Iris pigment epithelial cell (primary cell): ENCODE measurements at places on chromosomes 2 and 18.

DNA sequence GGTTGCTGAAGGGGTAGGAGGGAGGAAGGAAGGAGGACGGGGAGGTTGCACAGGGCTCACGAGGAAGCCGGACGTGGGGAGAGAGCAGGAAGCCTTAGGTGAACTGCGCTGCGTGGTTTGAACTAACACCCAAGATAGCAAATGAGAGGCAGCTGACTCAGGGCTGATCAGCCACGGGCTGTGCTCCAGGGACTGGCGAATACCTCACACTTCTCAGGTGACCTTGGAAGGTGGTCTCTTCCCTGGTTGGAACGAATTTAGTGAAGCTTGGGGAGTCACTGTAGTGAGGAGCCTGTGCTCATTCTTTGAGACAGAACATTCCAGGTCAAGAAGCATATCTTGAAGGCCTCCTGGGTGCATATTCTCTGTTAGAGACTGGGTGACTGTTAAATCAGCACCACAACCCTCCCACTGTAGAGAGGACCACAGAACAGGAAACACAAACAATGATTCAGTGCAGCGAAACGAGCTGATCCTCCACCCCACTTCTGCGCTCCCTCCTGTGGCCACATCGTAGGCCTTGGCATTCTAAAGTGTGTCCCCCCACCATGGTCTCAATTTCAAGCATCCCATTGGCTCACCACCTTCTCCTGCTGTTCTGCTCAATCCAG lies 33.8 kb downstream of the TOGARAM2 start:
- DNase-seq = peak; percentile 84

GRCh38 chr2:121519153-121519552 lies 11.5 kb upstream of the RNU4ATAC start:
- no peak for DNase-seq

DNA sequence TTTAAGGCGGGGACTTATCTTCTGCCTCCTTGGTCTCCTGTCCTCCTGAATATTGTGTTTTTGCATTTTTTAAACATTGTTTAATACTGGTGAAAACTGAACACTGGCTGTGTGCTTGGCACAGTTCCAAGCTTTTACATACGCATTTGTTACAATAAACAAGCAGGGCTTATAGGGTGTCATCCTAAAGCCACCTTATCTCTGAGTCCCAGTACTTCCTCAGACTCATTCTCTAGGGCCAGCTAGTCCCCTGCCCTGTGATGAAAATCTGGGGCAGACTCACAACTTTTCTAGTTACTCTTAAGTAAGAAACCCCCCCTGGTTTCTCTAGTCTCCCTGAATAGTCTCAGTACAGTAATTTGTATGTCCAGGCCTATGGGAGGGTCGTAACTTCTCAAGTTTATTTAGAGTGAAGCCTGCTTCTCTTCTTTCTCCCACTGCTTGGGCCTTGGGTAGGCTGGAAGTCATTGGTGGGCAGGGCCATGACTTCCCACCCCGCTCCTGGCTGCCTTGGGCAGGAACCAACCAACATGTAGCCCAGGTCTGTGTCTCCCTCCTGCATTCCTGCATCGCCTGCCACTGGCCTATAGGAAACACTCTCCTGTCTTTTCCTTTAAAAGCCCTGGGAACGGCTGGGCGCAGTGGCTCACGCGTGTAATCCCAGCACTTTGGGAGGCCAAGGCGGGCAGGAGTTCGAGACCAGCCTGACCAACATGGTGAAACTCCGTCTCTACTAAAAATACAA lies 7.7 kb upstream of the KCNE4 start:
- DNase-seq = peak; percentile 23

DNA sequence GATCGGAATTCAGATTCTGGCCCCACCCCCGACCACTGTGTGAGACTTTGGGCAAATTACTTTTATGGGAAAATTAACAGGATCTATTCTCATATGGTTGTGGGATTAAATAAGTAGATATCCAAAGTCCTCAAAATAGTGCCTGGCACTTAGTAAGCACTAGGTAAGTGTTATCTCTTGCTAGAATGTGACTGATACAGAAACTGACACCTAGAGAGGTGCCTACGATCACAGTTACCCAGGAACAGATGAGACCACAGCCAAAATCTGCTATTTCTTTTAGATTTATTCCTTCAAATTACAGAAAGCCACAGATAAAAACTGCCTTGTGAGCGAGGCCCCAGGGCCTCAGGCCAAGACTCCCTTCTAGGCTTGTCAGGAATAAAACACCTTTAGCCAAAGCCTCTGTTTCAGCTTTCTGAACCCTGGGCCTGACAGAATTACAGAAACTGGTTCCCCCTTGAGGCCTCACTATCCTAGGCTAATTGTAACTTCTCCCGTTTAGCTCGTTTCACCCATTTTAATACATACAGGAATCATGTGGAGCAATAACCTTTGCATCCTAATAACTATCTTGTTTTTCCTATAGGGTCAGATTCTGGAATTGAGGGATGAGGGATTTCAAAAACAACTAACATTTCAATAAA lies 22.3 kb upstream of the CHMP1B start:
- no peak for DNase-seq

- DNase-seq = no peak
Observed at GRCh38 chr18:76482971-76483691, 11.9 kb downstream of the ZNF516 start.

- DNase-seq = peak; percentile 49
Observed at GRCh38 chr18:79798999-79799370, 1.2 kb downstream of the KCNG2 start.

GRCh38 chr2:205034034-205034433 lies 488.8 kb downstream of the PARD3B start:
- no peak for DNase-seq

DNA sequence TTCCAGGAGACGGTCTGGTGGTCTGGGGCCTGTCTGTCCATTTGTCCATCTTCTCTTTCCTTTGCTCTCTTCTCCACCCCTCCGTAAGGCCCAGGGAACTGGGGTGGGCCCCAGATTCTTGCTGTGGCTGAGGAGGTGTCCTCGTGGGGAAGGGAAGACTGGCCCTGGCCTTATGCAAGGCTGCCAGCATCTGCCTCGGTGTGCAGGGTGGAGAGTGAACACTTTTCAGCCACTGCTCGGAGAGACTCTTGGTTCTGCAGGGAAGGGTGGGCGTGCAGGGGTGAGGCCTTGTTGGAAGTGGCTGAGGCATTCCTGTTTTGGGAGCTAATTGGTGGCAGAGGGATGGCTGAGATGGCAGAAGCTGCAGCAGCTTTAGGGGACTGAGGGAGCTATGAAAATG lies 23.0 kb downstream of the EMX1 start:
- no peak for DNase-seq

GRCh38 chr18:41378598-41378997 lies 576.4 kb upstream of the PIK3C3 start:
- DNase-seq = peak; percentile 77

- DNase-seq = no peak
Observed at GRCh38 chr2:148479398-148479797, 165.2 kb upstream of the EPC2 start.

DNA sequence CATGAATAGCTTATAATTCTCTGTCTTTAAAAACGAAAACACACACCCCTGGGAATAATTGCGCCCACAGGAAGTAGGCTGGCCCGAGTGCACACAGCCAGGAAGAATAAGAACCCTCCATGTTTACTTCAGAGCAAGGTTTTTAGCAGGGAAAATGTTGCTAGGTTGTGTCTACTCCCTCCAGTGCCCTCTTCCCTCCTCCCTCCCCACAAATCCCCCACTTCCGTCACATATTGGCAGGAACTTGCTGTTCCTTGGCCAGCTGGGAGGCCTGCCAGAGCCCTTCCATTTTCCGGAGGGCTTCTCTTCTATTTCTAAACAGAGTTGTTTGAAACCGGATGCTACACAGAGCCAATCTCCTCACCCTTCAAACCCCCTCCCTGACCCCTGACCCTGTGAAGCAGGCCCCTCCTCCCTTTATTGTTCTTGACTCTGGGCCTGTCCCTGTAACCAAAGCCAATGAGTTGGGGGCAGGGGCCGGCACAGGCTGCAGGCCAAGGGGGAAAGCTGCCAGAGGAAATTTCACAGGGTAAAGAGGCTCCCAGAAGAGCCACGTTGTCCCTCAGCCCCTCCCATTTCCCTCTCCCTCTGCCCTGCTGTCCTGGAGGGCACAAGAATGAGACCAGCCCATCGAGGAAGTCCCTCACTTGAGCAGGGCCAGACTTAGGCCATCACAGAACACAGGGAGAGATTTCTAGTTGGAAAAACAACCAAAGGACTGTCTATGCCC lies 49.8 kb upstream of the LGALSL start:
- peak; percentile 86 for DNase-seq

DNA sequence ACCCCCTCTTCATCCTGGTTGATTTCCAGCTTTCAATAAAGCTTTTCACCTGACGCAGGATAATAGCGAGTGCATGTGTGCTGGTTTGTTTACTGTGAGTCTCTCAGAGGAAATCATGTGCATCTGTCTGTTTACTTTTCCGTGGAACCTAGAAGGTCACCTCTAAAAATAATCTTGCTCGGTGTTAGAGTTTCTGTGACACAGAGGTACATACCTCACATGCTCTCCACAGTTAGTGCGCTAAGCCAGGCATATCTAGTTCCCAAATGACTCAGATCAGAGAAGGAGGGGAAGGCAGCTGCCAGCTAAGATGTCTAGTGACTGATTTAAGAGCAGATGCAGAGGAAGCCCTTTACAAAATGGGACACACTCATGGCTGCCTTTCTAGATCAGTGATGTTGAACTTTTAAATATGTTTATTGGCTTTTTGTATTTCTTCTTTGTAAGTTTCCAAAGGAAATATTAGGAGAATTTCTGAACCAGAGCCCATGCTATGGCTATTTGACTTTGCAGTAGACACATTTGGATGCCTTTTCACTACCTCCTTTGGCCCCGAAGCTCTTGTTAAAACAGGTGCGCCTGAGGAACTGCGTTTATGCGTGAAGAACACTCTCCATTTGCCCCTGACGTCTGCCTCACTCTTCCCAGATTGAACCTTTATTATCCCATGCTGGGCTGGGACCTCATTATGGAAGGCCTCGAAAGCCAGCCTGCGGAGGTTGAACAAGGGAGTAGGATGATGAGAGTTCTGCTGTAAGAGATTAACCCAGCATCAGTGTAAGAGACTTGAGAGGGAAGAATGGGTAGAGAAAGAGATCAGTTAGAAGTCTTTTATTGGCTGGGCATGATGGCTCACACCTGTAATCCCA lies 145.6 kb downstream of the FAM161A start:
- DNase-seq = peak; percentile 84

- no peak for DNase-seq
Observed at GRCh38 chr2:181243319-181243718, 213.9 kb upstream of the ITGA4 start.

GRCh38 chr2:25684577-25685473 lies 11.4 kb upstream of the DTNB start:
- DNase-seq = no peak

- DNase-seq = no peak
Observed at GRCh38 chr2:1740716-1741589, 3.4 kb downstream of the PXDN start.

GRCh38 chr2:236703906-236704305 lies 134.3 kb downstream of the ACKR3 start:
- no peak for DNase-seq

DNA sequence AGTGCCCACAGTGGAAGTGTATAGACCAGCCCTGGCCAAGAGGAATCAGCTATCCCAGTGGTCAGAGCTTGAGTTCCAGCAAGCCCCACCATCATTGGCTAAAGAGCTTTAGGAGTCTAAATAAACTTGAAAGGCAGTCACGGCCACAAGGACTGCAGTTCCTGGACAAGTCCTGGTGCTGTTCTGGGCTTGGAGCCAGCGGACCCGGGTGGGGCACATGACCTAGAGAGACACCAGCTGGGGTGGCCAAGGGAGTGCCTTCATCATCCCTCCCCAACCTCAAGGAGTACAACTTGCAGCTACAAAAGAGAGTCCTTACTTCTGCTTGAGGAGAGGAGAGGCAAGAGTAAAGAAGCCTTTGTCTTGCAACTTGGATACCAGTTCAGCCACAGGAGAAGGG lies 439.8 kb upstream of the TMEFF2 start:
- DNase-seq = no peak

DNA sequence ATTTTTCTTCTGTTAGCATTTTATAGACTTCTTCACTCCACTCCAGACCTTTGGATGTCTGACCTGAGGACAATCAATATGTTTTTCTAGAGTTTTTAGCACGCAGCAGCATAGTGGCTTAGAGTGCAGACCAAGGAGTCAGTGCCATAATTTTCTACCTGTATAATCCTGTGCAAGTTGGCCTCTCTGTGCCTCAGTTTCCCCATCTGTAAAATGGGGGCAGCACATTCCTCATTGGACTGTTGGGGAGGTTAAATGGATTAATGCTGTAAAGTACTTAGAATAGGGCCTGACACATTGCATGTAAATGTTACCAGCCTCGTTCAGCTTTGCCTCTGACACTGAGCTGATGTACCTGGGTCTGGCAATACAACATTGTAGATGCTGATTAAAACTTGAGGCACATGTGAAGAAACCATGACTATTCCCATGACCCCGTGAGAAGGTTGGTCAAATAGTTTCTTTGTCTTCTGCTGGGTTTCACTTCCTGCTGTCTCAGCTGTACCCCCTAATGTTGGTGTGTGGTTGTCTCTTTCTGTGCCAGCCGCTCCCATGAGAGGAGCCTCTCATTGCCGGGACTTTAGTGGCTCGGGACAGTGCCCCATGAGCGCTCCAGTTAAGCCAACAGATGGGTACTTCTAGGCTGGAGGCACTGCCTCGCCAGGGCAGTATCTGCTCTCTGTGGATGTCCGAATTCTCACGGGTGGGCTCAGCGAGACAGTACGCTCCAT lies 125.3 kb downstream of the SH3RF3 start:
- DNase-seq = no peak

DNA sequence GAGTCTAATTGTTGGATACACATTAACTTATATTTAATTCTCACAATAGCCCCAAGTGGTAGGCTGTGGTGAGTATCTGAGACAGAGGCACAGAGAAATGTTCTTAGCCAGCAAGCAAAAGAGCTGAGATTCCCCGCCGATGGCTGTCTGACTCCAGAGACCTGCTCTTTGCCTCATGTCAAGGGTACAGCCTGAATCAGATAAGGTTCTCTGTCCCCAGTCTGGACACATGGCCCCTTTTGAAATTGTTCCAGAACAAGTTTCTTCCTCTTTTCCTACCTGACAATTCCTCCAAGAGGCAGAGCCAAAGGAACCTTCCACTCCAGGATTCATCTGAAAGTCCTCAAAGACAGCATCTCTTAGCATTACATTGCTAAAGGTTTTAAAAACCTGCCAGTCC lies 512.9 kb upstream of the TNP1 start:
- DNase-seq = no peak

DNA sequence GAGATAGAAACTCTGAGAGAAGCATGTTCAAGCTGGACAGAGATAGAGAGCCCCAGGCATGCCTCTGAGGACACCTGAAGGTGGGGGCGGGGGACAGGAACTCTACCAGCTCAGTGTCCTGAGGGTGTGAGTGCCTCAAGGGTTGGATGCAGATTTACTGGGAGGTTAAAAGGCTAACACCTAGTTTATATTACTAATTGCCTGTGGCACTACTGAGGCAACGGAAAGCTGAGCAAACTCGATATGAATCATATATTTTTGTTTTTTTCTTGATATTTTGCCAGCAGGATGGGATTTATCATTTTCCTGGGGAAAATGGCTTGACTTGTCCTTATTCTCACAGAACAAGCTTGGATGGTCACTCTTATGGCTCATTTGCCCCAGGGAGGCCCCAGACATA lies 319.5 kb downstream of the ALK start:
- no peak for DNase-seq
